Aorta (tissue), 5 donors: ENCODE measurements at places on chromosomes 16 and 17.
A peak's percentile ranks its signal among the peaks of the same experiment; 100 is the strongest.

DNA sequence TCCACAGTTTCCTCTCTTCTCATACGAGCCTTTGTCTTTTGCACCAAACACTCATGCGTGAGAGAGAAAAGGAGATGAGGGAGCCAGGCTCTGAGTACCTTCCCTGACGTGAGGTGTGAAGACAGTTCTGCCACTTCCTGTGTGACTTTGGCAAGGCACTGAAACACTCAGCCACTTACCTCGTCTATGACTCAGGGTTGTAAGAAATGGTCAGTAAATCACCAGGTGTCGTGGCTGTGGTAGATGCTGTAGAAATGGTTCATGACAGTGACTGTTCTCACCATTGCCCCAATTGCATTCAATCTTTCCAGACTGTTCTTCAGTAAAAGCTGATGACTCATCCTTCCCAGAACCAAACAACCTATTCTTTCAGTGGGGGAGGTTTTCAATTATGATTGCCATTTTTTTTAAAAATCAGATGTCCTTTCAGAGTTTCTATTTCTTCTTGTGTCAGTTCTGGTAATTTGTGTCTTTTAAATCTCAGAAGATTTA, 49.2 kb upstream of the CBFA2T3 start:
- no peaks in the 10 kb centered on the region for H3K36me3 ChIP-seq
- no peaks in the 10 kb centered on the region for H3K4me1 ChIP-seq
- H3K27ac ChIP-seq, result no peak overlapping the region
- no peak overlapping the region for H3K4me3 ChIP-seq
- DNase-seq, result no peak

GRCh38 chr17:50289991-50290702, 15.9 kb downstream of the TMEM92 start:
- peak overlapping the region; percentile 96 for H3K27ac ChIP-seq
- no peaks in the 10 kb centered on the region for H3K27me3 ChIP-seq
- no peaks in the 10 kb centered on the region for H3K4me1 ChIP-seq
- peak overlapping the region; percentile 6 for H3K4me3 ChIP-seq
- DNase-seq, result peak; percentile 90

DNA sequence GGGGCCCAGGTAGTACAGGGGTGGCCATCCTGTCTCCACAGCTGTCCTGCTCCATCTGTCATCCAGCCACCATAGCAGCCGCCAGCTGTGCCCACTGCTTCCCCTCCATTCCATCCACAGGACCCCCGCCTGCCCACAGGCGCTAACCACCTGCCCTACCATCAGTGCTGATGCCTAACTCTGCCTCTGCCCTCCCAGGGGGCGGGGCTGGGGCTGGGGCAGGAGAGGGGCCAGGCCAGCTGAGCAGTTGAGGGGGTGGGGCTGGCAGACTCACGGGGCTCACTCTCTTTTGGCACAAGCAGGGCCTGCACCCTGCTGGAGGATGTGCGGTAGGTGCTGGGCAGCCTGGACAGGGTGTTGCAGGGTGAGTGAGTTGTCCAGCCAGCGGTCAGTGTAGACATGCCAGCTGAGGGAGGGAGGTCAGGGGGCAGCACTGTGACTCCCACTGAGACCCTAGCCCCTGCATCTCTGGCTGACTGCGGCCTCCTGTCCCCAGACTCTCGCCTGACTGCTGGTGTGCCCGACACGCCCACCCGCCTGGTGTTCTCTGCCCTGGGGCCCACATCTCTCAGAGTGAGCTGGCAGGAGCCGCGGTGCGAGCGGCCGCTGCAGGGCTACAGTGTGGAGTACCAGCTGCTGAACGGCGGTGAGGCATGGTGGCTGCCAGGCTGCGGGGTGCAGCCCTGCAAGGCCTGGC, 9.6 kb downstream of the GALK1 start:
- H3K27me3 ChIP-seq, result no peaks in the 10 kb centered on the region
- H3K4me1 ChIP-seq, result no peaks in the 10 kb centered on the region
- no peak overlapping the region for H3K27ac ChIP-seq
- H3K4me3 ChIP-seq, result no peak overlapping the region
- DNase-seq, result no peak

DNA sequence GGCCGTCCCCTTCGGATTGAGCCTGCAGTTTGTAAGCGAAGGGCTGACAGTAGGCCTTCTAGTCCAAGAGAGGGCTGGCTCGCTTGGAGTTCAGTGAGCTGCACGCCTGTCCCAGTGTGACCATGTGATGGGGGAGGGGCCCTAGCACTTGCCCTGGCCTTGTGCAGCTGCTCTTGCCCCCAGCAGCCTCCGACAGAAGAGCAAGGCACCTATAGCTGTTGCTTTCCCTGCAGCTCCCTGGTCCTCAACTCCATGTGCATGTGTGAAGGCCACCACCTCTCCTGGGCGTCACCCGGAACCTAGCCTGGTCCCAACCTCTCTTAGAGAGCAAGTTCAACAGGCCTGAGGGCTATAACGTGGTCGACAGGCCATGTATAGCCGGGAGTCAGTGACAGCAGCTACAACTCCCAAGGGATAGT, 5.6 kb downstream of the SPHK1 start:
- no peaks in the 10 kb centered on the region for H3K4me1 ChIP-seq
- H3K4me3 ChIP-seq, result no peak overlapping the region
- H3K27me3 ChIP-seq, result no peaks in the 10 kb centered on the region

- no peak overlapping the region for H3K27ac ChIP-seq
- no peak overlapping the region for H3K4me3 ChIP-seq
- DNase-seq, result no peak
- H3K36me3 ChIP-seq, result no peaks in the 10 kb centered on the region
- H3K4me1 ChIP-seq, result no peaks in the 10 kb centered on the region
- no peaks in the 10 kb centered on the region for H3K27me3 ChIP-seq
These were observed 431.3 kb downstream of the MAF start for GRCh38 chr16:79169239-79169638.

DNA sequence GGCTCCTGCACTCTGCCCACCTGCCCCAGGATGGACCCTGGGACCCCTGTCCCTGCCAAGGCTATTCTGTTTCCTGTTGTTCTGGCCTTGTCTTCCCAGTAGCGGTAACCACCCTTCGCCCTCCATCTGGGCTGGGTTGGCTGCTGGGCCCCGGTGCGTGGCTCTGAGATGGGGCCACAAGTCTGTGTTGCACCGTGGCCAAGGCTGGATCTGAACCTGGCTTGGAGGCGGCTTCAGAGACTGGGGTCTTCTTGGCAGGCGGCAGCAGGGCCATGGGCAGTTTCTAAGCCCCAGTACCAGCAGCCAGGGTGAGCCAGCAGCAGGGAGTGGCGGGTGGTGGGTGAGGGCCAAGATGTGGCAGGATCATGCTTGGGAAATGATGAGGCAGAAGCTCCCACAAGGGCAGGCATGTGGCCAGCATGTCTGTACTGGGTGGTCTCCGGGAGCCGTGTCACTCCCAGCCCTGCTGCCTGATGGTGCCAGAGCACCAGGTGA, 12.6 kb downstream of the MAP2K3 start:
- DNase-seq, result no peak
- peaks cover 2% of the 10 kb centered on the region for H3K36me3 ChIP-seq
- no peak overlapping the region for H3K4me3 ChIP-seq

GRCh38 chr17:7156342-7156940, 22.7 kb downstream of the ASGR1 start:
- H3K27me3 ChIP-seq, result no peaks in the 10 kb centered on the region
- no peaks in the 10 kb centered on the region for H3K36me3 ChIP-seq
- DNase-seq, result peak; percentile 62
- H3K4me1 ChIP-seq, result no peaks in the 10 kb centered on the region
- no peak overlapping the region for H3K27ac ChIP-seq
- H3K4me3 ChIP-seq, result no peak overlapping the region
